ENCODE measurements at places on chromosomes 5 and 9.

- DNase-seq, result no peak
Measured at GRCh38 chr5:146107901-146108300, 2.5 kb upstream of the PLAC8L1 start.

- DNase-seq, result no peak
Measured at GRCh38 chr5:168137265-168137664, 154.2 kb upstream of the WWC1 start.

GRCh38 chr9:95764533-95765319, 110.8 kb upstream of the ERCC6L2 start:
- DNase-seq, result no peak

DNA sequence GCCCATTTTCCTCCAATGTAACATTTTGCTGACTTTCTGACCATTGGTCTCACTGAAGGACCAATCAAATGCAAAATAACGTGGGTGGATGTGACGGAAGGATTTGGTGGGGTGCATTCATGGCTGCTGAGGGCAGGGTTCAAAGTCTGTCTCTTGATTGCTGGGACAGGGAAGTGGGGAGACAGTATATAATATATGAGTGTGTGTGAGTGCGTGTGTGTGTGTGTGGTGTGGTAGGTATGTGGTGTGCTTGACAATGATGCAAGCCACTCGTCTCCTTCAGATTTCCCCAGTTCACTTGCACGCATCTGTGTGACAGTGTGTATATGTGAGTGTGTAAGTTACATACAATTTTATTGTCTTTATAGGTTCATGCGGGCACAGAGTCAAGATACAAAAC, 477.3 kb downstream of the DIRAS2 start:
- no peak for DNase-seq

- DNase-seq, result peak; percentile 53
Measured at GRCh38 chr9:130297371-130297770, 31.8 kb downstream of the HMCN2 start.

- no peak for DNase-seq
Measured at GRCh38 chr9:132596200-132596599, 13.8 kb downstream of the BARHL1 start.

DNA sequence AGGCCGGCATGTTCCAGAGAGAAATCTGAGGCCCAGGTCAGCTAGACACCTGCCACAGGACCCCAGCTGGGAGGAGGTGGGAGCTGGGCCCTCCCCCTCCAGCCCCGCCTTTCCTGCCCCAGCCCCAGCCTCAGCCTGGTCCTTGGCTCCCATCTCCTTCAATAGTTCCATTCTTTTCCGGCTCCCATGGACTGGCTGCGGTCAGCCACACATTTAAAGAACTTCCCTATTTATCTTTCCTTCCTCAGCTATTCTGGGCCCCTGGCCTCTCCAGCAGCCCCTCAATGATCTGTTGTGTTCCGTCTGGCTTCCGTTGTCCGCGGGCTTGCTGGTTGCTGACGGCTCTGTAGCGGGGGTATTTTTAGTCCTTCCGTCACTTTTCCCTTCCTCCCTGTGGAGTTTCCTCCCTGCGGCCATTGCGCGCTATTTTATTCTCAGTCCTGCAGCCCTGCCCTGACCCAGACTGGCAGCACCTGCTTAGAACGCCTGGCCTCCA, 73.8 kb downstream of the AMBP start:
- DNase-seq, result no peak

GRCh38 chr9:89400403-89401116, 82.3 kb downstream of the SECISBP2 start:
- no peak for DNase-seq

- DNase-seq, result no peak
Measured at GRCh38 chr9:135530146-135530545, 8.9 kb downstream of the LCN1 start.

- no peak for DNase-seq
Measured at GRCh38 chr5:132637241-132637640, 20.7 kb upstream of the IL13 start.

GRCh38 chr9:105331160-105331559, 86.7 kb downstream of the SLC44A1 start:
- no peak for DNase-seq

DNA sequence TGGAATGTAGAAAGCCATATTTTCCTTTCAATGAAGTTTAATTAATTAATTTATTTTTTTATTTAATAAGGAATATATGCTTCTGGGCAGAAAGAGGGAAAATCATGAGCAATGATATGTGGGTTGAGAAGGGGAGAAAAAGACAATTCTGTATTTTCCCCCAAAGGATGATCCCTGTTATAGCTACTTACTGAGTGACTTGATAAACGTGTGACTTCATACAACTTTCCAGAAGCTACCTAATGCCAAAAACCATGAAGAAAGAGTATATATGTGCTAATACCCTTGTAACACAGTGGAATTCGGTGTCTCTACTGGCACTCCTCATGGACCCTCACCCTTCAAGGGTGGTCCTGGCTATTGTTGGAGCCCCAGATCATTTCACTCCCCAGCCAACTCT, 335.0 kb upstream of the KLF4 start:
- no peak for DNase-seq

- no peak for DNase-seq
Measured at GRCh38 chr5:136686192-136686872, 321.0 kb upstream of the TRPC7 start.

DNA sequence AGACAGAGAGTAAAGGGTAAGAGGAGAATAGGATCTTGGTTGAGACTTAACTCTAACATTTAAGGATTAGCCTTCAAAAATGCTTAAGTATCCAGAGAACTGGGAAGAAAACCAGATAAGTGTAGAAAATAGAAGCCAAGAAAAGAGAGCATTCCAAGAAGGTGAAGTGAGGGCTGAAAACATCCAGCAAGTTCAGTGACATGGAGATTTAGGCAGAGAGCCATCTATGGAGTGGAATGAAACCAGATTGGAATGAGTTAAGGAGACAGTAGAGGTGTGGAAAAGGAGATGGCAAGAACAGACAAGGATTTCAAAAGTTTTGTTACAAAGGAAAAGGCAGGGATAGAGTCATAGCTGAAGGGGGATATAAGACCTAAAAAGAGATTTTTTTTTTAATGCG, 188.1 kb downstream of the TRPM3 start:
- DNase-seq, result no peak

- no peak for DNase-seq
Measured at GRCh38 chr9:128164307-128164885, 4.3 kb downstream of the BBLN start.

DNA sequence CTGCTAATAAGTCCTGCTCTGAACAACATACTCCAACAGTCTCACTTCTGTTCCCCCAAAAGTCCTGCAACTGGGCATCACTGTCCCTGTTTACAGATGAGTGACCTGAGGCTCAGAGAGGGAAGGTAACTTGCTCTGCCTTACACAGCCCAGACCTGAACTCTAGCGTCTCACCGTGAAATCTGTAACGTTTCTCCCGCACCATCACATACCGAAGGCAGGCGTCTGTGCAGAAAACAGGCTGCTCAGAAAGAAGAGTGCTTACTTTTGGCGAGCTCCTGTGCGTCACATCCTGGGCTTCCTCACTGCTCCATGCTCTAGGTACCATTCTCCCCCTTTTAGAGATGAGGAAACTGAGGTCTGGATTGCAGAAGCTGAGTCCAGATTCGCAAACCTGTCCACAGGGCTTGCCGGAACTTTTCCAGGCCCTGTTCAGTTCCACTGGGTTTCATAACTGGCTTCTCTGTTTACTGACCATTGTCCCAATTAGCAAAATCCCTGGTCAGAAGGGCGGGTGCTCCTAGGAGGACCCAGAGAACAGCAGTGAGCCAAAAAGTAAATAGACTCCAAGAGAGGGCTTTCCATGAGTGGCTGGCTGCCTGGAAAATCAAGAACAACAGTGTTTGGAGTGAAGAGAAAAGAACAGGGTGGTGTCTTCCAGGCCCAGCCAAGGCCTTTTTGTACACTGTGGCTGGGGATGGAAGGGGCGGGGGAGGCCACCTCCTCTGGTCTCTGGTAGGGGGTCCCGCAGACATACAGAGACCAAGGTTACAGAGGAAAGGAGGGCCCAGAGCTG, 27.1 kb downstream of the GSN start:
- no peak for DNase-seq

DNA sequence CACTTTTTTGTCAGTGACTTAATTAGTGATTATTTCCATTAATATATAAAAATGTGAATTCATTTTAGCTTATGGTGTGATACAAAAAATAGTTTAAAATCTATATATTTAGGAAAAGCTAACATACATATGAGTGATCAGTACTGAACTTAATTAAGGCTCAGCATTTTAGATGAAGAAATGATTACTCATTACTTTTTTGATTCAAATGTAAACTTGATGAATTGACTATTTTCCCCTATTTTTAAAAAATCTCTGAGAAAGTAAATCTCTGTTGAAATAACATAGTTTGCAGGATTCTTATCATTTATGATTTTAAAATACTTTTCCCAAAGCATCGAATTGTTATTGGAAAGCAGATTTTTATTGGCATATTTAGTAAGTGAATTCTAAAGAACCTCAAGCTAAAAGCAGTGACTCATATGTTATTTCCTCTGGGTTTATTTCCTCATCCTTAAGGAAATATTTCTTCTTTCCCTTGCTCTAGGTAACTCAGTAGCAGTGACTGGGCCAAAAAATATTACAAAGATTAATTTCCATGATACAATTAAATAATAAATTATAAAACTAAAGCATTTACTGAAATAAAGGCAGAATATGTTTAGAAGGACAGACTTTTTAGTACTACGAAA, 290.6 kb downstream of the FER start:
- DNase-seq, result no peak

DNA sequence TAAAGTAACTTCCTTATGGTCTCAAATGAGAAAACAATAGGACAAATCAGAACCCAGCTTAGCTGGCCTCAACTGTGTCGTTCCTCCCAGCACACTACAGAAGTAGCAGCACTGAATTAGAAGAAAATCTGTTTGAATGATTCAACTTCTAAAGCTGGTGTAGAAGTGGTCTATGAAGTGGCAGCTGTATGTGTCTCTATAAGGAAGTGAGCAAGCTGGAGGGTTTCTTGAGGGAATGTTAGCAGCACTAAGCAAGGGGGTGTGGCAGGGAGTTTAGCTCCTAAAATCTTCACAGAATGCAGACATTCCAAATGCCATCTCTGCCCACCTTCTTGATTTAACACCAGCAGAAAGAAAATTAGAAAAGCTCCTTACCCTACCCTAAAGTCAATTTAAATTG, 4.1 kb downstream of the KLF9 start:
- no peak for DNase-seq

- DNase-seq, result no peak
Measured at GRCh38 chr9:80049096-80049782, 477.5 kb downstream of the TLE4 start.

- DNase-seq, result no peak
Measured at GRCh38 chr9:126503333-126504085, 110.2 kb upstream of the LMX1B start.

DNA sequence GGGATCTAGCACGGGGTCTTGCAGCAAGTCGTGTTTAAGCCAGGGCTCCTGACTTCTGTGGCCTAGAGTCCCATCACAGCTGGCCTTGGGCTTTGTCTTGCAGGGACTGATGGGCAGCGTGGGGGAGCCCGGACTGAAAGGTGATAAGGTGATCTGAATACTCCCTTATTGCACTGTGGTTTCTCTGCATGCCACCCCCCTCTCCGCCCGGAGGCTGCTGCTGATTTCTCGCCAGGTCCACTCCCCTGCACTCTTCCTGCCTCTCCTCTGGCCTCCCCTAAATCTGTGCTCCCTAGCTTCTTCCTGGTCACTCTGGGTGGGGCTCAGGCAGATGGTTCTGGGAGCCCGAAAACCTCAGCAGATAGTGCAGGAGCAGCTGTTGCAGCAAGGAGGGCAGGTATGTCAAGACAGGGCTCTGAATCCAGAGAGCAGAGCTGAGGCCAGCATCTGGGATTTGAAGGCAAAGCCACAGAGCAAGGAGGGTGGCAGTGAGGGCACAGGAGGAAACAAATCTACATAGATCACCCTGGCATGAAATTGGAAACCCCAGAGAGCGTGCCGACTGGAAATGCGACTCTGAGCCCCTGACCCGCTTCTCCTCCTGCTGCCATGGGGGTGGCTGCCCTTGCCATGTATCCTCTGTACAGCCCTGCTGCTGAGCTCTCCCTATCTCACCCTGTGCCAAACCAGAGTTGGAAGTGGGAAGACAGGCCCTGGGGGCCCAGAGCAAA, 76.5 kb downstream of the COL27A1 start:
- DNase-seq, result no peak

GRCh38 chr9:90774071-90774470, 27.5 kb upstream of the SYK start:
- DNase-seq, result no peak

- DNase-seq, result no peak
Measured at GRCh38 chr9:38638881-38639576, 18.6 kb upstream of the ANKRD18A start.

DNA sequence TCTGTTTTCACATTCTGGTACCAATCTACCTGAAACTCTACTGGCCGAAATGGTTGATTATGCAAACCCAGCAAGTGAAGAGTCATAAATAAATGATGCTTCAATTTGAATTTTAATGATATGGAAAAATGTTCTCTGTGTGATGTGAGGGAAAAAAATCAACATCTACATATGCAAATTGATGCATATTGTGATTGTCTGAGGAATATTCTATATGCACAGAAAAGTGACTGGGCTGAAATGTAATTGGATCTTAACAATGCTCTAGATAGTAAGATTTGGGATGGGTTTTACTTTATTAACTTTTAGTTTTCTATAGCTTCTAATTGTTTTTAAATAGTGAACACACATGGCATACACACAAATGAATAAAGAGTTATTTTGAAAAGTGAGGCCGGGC, 25.0 kb upstream of the SLC9A3 start:
- DNase-seq, result no peak

DNA sequence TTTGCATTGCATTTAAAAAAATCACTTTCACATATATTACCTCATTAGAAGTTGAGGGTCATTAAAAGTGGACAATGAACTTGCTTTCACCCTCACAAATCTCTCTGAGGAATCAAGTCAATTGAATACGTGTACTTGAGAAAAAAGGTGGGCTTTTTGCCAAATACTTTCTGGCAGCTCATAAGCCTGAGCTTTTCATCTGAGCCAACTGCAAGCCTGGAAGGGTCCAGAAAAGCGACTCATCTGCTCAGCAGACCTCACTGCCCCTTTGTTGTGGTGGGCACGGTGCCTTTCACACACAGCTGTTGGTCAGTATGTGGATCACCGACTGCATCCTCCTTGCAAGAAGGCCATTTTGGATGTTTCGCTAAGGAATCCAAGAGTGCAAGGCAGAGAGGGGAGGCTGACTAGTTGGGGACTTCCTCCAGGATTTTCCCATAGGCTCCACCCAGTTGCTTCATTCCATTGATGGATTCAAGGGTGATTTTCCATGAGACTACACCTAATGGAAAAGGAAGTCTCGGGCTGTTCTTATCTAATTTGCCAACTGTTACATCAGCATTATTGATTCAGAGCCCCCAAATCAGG, 564.7 kb downstream of the PDE4D start:
- no peak for DNase-seq

Data from posterior cingulate gyrus (tissue), 11 donors.